ENCODE measurements at places on chromosomes 4 and X. TPM values are rescaled to one million over a fixed set of nuclear protein-coding genes. Genes with fewer than 3 reads are reported as not detected.

The JADE1 gene
- 20.9 TPM for total RNA-seq

The GSX2 gene
- total RNA-seq, result not detected

The MSMO1 gene
- 150 TPM for total RNA-seq

The GUCY1A1 gene
- total RNA-seq, result 0.08 TPM

The COL25A1 gene
- 0.15 TPM for total RNA-seq

The AFF2 gene
- total RNA-seq, result 0.12 TPM

The JCHAIN gene
- total RNA-seq, result 1.1 TPM

The ING2 gene
- 6.6 TPM for total RNA-seq

The PAGE1 gene
- not detected for total RNA-seq

The KLHL34 gene
- not detected for total RNA-seq

The EDNRA gene
- total RNA-seq, result 5.3 TPM

The MTNR1A gene
- total RNA-seq, result not detected

The PDGFC gene
- 37.8 TPM for total RNA-seq

The MAGEA2B gene
- total RNA-seq, result not detected

The ARHGEF38 gene
- not detected for total RNA-seq

The FTHL17 gene
- total RNA-seq, result not detected

The IL13RA1 gene
- 57.8 TPM for total RNA-seq

The FGFR3 gene
- total RNA-seq, result 0.83 TPM

The CFAP299 gene
- 14.0 TPM for total RNA-seq

The MAGEA4 gene
- total RNA-seq, result not detected

The RRH gene
- total RNA-seq, result 0.08 TPM

The WDR17 gene
- total RNA-seq, result 0.15 TPM

The RTL9 gene
- total RNA-seq, result not detected

The SHROOM3 gene
- total RNA-seq, result 25.0 TPM

The SLC7A11 gene
- 4.4 TPM for total RNA-seq

The PNMA6A gene
- 0.68 TPM for total RNA-seq

The NUDT10 gene
- 1.1 TPM for total RNA-seq

The SMARCA1 gene
- 59.3 TPM for total RNA-seq

The ASB11 gene
- not detected for total RNA-seq

The HTN1 gene
- not detected for total RNA-seq

The NCBP2L gene
- not detected for total RNA-seq

The SSX2B gene
- total RNA-seq, result not detected

The MAGEA1 gene
- not detected for total RNA-seq

The ELF4 gene
- 4.4 TPM for total RNA-seq

The AKAP14 gene
- not detected for total RNA-seq

The CFP gene
- total RNA-seq, result 0.15 TPM

The TEX11 gene
- not detected for total RNA-seq

The AREG gene
- 0.47 TPM for total RNA-seq

The SPATA18 gene
- 24.5 TPM for total RNA-seq

The NRK gene
- total RNA-seq, result 0.15 TPM

The SMIM43 gene
- total RNA-seq, result 0.23 TPM

The SLC39A8 gene
- total RNA-seq, result 58.0 TPM
